ENCODE measurements at places on chromosomes 11 and 22.

GRCh38 chr22:24953384-24954113 is 1.0 kb downstream of the KIAA1671 start:
- no peaks in the 10 kb centered on the region for H3K27me3 ChIP-seq
- H3K36me3 ChIP-seq = no peaks in the 10 kb centered on the region
- DNase-seq = peak; percentile 50
- H3K27ac ChIP-seq = peak overlapping the region; percentile 78
- H3K4me3 ChIP-seq = peak overlapping the region; percentile 41
- peaks cover 10% of the 10 kb centered on the region for H3K4me1 ChIP-seq

DNA sequence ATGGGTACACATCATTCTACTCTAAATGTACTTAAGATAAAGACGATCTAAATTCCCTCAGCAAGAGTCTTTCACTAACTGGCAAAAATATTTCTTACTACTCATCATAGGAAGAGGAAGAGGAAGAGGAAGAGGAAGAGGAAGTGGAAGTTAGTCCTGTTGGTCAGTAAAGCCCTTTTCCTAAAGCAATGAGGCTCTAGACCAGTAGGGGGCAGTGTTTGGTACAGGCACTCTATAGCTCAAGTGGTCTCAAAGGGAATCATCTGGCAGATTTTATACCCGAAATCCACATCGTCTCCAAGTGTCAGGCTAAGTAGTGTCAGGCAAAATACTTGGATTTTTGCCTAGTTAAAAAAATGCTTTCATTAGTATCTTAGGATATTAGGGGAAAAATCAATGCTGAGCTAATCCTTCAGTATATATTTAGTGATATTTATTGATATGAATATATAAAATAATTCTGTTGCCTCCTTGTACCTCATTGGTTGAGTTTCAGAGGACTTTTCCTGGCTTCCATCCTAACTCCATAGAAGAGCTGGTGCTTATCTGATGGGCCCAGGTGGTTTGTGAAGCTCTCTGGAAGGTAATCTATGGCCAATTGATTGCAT is 7.7 kb downstream of the BLID start:
- H3K27ac ChIP-seq = peak overlapping the region; percentile 86
- H3K4me3 ChIP-seq = no peak overlapping the region
- peaks cover 42% of the 10 kb centered on the region for H3K4me1 ChIP-seq
- no peaks in the 10 kb centered on the region for H3K36me3 ChIP-seq
- peak; percentile 58 for DNase-seq
- H3K27me3 ChIP-seq = no peaks in the 10 kb centered on the region

DNA sequence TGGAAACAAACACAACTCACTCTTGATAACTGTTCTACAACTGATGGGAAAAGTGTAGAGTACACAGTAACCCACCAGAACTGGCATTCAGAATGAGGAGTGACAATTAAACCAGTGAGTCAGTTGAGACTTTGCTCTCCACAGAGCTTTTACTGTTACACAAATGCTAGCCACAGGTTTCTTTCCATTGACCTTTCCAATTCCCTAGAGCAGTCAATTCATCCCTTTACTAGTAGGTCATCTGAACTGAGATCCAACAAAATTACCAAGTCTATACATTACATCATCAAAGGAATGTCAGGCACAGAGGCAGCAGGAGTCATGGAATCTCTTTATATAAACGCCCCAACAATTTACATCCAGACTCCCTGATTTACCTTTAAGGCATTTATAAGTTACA is 65.9 kb downstream of the PHF21A start:
- no peak overlapping the region for H3K27ac ChIP-seq
- H3K27me3 ChIP-seq = no peaks in the 10 kb centered on the region
- DNase-seq = no peak
- no peaks in the 10 kb centered on the region for H3K36me3 ChIP-seq

DNA sequence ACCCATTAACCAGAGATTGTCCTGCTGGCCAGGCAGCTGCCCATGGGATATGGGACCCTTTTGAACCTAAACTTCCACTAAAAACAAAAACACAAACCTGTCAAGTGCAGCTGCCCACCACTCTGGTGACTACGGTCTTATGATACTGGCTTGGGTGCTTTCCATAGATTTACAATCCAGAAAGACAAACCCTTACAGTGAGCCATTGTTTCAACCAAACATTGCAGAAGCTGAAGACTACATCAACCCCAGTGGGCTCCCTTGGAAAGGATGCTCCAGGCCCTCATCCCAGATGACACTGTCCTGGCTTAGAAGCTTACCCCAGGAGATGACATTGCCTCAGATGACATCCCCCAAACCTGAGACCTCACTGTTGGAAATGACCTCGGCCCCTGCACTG is 56.9 kb upstream of the WNT11 start:
- H3K36me3 ChIP-seq = no peaks in the 10 kb centered on the region
- H3K4me1 ChIP-seq = peaks cover 5% of the 10 kb centered on the region
- DNase-seq = no peak
- H3K27me3 ChIP-seq = no peaks in the 10 kb centered on the region
- no peak overlapping the region for H3K27ac ChIP-seq
- no peak overlapping the region for H3K4me3 ChIP-seq

DNA sequence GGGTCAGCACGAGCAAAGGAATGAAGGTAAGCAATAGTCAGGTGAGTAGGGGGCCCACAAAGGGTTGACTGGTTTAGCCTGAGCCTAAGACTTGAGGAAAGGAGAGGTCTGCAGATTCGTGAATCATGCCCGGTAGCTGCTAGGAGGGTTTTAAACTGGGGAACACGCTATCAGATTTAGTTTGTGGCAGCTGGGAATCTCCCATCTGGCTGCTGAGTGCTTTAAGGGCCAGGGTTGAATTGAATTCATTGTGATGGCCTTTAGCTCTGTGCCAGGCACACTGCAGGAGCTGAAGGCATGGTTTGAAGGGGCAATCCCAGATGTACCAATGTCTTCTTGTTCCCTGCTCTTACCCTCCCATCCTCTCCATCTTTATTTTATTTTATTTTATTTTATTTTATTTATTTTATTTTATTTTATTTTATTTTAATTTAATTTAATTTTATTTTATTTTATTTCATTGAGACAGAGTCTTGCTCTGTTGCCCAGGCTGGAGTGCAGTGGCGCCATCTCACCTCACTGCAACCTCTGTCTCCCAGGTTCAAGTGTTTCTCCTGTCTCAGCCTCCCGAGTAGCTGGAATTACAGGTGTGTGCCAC is 1.9 kb upstream of the NECTIN1 start:
- peaks cover 10% of the 10 kb centered on the region for H3K4me1 ChIP-seq
- no peaks in the 10 kb centered on the region for H3K27me3 ChIP-seq
- no peak overlapping the region for H3K27ac ChIP-seq
- DNase-seq = no peak

DNA sequence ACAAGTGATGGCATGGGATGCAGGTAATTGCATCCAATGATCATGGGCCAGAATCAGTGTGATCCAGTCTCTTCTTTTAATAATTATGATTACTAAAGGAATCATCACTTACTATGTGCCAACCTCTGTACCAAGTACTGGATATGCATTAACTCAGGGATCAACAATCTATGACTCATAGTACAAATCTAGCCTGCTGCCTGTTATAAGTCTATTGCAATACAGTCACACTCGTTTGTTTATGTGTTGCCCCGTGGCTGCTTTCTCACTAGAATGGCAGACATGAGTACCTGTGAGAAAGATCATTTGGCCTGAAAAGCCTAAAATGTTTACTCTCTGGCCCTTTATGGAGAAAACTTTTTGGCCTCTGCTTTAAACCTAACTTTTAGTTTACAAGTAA is 45.0 kb downstream of the OR6Q1 start:
- no peaks in the 10 kb centered on the region for H3K27me3 ChIP-seq
- H3K4me1 ChIP-seq = no peaks in the 10 kb centered on the region
- no peak for DNase-seq
- H3K27ac ChIP-seq = no peak overlapping the region
- no peaks in the 10 kb centered on the region for H3K36me3 ChIP-seq

GRCh38 chr22:31248138-31248745 is 36.1 kb downstream of the LIMK2 start:
- H3K27me3 ChIP-seq = no peaks in the 10 kb centered on the region
- no peaks in the 10 kb centered on the region for H3K36me3 ChIP-seq
- peaks cover 28% of the 10 kb centered on the region for H3K4me1 ChIP-seq
- peak overlapping the region; percentile 21 for H3K4me3 ChIP-seq

DNA sequence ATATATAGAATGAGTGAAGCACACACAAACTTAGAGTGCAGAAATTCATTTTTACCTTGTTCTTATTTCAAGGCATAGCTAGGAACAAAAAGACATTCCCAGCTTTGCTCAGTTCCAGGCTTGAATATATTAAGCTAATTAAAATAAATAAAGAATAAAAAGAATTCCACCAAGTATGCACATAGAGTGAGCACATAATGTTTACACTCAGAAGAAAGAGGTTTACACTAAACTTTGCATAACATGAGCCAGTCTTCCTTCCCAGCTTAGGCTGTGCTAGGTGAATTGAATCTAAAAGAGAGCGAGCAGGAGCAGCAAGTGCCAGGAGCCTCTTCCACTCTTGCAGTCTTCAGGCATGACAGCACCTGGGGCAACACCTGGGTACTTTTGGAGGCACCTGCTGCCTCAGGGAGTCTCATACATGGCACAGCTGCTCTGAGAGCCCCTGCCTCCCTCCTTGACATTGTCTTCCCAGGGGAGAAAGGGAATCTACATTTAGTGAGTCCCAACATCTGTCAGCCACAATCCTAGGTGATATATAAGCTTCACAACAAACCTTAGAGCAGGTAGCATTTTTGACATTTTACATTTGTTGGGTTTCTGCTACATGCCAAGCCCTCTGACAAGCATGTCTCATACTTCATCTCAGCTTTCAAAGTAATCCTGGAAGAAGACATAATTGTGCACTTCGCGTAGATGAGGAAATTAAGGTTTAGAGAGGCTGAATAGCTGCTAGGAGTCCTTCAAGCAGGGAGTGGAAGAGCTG is 732.7 kb upstream of the TENM4 start:
- H3K4me1 ChIP-seq = no peaks in the 10 kb centered on the region
- H3K4me3 ChIP-seq = no peak overlapping the region
- no peak overlapping the region for H3K27ac ChIP-seq

DNA sequence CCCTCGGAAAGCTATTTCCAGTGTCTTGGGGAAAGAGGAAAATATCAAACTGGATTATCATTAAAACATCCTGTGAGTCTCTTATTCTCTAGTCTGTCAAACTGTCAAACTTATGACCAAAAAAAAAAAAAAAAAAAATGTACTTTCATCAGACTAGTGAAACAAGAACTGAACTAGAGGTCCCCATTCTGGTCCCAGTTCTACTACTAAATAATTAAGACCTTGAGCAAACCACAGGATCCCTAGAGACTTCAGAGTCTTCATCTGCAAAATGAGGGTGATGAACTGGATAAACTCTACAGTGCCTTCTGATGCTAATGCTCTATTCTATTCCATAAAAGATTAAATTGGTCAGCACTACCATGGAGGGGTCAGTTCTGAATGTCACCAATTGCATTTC is 105.8 kb downstream of the SERGEF start:
- H3K27ac ChIP-seq = no peak overlapping the region
- no peak for DNase-seq
- no peaks in the 10 kb centered on the region for H3K36me3 ChIP-seq
- peaks cover 8% of the 10 kb centered on the region for H3K4me1 ChIP-seq
- H3K4me3 ChIP-seq = no peak overlapping the region

DNA sequence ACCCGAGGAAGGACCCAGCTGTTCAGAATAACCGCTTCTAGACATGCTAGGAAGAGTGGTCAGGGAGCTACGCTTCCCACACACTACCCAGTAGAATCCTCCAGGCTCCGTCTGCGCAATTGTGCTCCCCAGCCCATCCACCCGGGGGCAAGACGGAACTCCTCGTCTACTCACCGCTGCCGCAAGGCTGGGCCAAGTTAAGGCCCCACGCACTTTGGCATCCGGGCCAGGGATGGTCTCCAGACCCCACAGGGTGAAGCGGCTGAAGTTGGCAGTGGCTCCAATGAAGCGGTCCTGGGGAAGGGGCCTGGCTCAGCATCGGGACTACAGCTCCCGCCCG is 757 bp downstream of the RNASEH2C start:
- peaks cover 4% of the 10 kb centered on the region for H3K4me1 ChIP-seq
- H3K27ac ChIP-seq = no peak overlapping the region
- peak; percentile 69 for DNase-seq

DNA sequence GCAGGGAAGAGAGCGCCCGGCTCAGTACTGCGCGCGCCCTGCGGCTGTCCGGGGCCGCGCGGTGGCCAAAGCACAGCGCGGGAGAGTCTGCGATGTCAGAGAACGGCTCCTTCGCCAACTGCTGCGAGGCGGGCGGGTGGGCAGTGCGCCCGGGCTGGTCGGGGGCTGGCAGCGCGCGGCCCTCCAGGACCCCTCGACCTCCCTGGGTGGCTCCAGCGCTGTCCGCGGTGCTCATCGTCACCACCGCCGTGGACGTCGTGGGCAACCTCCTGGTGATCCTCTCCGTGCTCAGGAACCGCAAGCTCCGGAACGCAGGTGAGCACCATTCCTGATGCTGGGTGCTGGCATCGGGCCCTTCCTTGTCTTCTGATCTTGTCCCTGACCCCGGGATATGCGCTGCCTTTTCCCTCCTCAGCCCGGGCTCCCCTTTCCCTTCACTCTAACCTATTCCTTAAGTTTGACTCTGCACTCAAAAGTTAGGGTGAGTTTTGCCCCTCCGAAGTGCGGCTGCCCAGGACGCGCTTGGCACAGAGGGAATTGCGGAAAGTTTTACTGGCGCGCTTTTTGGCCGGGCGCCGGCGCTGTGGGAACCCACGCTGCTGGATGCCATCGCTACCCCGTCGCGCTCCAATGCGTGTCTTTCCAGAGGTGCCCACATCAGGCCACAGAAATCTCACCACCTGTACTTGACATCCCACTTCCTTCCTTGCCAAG is at the start of gene MTNR1B:
Gene MTNR1B (plus strand): TSS at position 18 of the 714 bp plus-strand sequence. CDS start 75 bp downstream, at position 93.
- H3K4me1 ChIP-seq = no peaks in the 10 kb centered on the region
- H3K4me3 ChIP-seq = peak within 1 kb of the TSS; percentile 31
- no peak for DNase-seq
- no peak within 1 kb of the TSS for H3K27ac ChIP-seq
- H3K27me3 ChIP-seq = peaks cover 80% of the 10 kb centered on the region

DNA sequence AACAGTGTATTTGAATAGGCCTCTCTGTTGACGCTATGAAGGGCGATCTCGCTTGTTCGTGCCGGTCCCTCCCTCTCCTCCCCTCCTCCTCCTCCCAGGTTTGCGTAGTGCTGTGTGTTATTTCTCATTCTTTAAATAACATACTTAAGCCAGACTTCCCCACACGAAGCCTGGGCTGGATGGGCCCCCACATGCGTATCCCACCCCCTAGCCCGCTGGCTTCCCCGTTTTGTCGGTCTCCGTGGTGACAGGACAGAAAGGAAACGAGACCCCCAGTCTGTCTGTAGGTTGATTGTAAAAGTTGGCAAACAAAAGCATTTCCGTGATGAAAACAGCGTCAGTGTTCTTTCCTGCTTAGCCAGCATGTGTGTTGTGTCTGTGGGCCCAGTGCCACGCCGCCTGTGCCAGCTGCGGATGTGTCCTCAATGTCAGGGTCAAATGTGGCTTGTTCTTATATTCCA is 27.3 kb downstream of the FAM118A start:
- H3K4me3 ChIP-seq = no peak overlapping the region
- no peak overlapping the region for H3K27ac ChIP-seq
- DNase-seq = no peak
- H3K27me3 ChIP-seq = no peaks in the 10 kb centered on the region

- no peaks in the 10 kb centered on the region for H3K36me3 ChIP-seq
- no peak for DNase-seq
- no peak overlapping the region for H3K4me3 ChIP-seq
- no peak overlapping the region for H3K27ac ChIP-seq
These were observed 46.6 kb downstream of the CHRDL2 start for GRCh38 chr11:74684661-74685060.
